ENCODE measurements at places on chromosomes 3 and 15.

- no peak for DNase-seq
Measured at GRCh38 chr15:92724144-92724543, 68.6 kb upstream of the FAM174B start.

GRCh38 chr3:182686033-182686886 is 107.0 kb upstream of the ATP11B start:
- DNase-seq: no peak

DNA sequence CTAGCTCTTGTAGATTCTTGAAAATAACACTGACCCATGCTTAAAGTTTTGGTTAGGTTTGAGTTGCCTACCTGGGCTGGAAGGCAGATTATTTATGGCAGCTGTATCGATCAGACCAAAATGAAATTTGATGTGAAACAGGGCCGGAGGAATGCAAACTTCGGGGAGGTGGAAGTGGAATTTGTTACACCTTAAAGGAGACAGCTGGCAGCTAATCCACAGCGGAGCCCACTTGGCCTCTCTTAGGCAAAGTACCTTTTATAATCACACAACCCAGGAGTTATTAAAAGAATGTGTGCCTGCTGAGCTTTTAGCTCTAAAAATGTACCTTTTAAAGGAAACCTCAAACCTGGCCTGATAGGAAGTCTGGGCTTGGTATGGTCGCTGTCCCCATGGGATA is 250.9 kb upstream of the TPM1 start:
- DNase-seq: no peak

DNA sequence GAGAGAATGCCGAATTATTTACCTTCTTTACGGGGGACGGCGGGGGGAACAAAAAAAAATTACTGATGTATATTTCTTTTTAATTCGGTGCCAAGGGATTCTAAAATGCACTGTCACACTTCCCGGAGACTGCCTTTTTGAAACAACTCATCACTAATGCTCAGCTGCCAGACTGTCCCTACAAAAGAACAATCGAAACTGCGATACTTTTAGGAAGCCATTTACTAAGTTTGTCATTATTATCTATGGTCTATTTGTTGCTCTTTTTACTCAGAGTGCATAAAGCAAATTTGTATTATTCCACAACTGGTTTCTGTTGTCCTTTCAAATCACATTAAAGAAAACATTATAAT is 60.8 kb downstream of the TM4SF4 start:
- no peak for DNase-seq

GRCh38 chr3:126872701-126873342 is 110.1 kb upstream of the PLXNA1 start:
- no peak for DNase-seq

GRCh38 chr3:114864970-114865369 is 282.1 kb downstream of the ZBTB20 start:
- no peak for DNase-seq

GRCh38 chr3:114553949-114554593 is 260.2 kb downstream of the TIGIT start:
- no peak for DNase-seq

DNA sequence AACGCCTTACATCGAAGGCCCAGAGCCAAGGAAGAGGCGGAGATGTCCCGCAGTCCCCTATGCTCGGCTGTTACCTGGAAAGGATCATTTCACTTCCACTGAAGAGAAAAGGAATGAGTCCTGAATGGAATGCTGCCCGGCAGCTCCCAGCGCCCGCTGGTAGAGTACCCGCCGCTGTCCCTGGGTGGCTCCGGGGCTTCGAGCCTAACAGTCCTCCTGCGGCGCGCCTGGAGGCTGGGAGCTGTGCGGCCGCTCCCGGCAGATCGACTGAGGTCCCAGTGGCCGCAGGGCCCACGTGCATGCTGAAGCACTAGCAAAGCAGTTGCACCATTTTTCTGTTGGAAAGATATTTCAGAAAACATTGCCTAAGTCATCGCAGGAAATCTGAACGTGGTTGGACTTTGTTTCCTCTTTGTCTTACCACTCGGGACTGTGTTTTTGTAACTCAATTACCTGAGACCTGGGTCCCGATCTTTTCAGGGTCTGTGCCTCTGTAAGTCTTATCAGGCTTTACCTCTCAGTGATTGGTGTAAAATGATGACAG is 984 bp downstream of the RNU6-1 start:
- no peak for DNase-seq

- peak; percentile 51 for DNase-seq
Measured at GRCh38 chr15:64883997-64884511, 27.6 kb upstream of the ANKDD1A start.

DNA sequence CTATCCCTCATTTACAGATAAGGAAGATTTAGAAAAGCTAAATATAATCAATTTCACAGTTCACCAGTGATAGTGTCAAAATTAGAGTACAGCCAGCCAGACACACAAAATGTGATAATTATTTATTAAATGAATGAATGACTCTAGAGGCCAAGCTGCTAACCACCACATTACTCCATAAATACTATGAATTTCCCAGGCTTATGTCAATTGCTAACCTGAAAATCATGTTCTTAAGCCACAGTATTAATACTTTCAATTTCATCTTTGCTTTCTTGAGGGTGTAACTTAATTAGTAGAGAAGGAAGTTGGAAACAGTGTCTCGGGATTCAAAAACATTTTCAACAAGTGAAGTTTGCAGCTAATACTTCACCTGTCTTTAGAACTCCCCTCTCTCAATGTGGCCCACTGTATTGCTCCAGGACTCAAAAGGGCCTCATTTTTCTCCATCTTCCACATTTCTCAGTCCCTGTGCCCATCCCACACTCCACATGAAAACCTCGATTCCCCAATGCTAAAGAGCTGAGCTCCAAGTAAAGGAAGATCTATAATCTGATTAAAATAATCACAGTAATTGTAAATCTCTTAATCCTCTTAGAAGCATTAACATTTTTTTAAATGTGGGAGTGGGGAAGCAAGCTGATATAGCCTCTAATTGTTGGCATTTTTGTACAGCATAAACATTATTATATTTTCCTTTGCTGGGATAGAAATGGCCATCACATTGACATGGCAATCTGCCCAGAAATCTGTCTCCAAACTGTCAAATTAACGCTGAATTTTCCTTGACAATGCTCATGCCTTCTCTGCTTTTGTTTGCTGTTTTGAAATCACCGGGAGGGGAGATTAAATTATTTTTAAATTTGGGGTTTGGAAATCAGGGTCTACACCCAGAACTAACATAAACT is 765.1 kb downstream of the ROBO1 start:
- DNase-seq: no peak

DNA sequence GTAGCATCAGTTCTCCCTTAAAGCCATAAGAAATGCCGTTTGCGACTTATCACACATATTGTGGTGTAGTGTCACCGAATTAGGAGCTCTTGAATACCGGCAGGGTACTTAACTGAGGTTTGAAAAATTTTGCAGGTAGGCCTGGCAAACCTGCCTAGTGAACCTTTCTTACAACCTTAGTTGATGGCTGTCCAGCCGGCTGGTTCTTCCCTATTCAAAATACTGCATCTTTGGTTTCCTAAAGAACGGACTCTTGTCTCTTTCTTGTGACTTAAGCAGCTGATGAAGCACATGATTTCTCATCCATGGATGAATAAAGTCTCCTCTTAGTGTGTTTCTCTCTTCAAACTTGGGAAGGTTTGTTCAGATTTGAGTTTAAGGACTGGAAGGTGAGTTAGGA is 1.5 kb downstream of the RAB7A start:
- no peak for DNase-seq

DNA sequence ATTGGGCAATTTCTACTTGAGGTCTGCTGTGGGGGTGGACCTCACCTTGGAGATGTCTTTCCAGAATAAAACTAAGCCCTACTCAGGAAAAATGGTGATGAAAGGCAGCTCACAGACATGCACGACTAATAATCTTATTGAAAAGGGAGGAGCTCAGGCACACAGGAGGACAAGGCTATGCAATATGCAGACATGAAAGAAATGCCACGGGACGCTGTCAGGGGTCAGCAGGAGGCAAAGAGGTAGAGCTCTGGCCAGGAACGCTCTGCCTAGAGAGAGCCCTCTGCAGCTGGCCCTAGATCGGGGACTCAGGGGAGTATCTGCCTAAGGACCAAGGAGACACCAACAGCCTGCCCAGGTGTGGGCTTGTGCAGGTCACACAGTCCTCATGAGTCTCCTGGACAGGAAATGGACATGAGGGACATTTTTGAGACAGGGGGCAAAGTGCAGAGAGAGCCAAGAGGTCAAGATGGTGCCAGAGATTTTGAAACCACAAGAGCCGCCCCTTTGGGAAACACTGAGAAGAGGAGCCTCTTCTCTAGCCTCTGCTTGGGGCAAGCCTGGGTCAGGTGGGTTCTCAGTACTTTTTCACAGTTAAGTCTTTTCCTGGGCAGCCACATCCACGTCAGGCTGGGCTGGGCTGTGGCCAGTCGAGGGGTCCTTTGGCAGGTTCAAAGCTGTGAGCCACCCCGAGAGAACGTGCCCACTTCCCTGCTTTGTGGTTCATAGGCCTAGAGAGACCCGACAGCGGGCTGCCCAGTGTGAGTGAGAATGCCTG is 23.2 kb downstream of the EAF1 start:
- DNase-seq: no peak

DNA sequence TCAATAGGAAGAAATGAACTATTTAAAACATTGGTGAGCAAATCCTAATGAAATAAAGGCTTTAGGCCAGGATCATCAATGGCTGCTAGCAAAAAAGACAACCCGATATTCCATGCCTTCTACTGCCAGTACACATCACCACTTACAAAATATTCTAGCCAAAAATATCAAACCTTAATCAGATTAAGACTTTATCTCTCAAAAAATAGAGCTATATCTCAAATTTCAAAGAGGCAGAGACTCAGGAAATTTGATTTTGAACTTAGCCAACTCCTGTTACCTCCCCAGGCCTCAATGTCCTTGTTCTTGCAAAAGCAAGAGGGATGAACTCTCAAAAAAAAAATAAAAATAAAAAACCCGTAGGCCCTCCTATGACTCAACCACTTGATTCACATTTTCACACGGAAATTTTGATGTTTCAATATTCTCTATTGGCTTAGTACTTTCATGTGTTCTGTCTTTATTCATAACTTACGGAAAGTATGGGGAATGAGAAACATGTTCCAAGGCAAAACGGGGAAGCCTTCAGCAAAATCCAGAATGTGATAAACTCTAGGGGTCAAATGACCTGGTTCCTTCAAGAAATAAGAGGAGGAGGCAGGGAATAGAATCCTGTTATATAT is 273.3 kb upstream of the ZPLD1 start:
- no peak for DNase-seq

GRCh38 chr15:100801256-100801900 is 78.3 kb upstream of the ALDH1A3 start:
- DNase-seq: no peak

GRCh38 chr3:171086914-171087313 is 60.4 kb upstream of the SLC2A2 start:
- no peak for DNase-seq

GRCh38 chr3:69259125-69259524 is 126.8 kb downstream of the FRMD4B start:
- DNase-seq: no peak

- no peak for DNase-seq
Measured at GRCh38 chr3:179376474-179376873, 29.0 kb downstream of the MFN1 start.

DNA sequence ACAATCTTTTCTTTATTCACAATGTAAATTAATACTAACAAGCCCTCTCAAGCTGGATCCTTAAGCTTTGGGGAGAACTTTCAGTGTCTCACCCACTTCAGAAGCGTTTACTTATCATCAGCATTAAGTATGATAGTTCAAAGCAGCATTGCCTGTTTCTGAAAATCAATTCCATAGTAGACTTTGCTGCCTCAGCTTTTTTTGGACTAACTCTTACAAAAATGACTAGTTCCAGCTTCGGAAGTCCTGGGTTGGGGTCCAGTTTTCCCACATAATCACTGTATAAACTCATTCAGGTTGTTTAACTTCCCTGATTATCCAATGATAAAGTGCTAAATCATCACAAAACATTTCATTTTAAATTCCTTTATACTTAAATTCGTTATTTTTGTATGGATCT is 114.4 kb downstream of the NR2F2 start:
- DNase-seq: no peak

DNA sequence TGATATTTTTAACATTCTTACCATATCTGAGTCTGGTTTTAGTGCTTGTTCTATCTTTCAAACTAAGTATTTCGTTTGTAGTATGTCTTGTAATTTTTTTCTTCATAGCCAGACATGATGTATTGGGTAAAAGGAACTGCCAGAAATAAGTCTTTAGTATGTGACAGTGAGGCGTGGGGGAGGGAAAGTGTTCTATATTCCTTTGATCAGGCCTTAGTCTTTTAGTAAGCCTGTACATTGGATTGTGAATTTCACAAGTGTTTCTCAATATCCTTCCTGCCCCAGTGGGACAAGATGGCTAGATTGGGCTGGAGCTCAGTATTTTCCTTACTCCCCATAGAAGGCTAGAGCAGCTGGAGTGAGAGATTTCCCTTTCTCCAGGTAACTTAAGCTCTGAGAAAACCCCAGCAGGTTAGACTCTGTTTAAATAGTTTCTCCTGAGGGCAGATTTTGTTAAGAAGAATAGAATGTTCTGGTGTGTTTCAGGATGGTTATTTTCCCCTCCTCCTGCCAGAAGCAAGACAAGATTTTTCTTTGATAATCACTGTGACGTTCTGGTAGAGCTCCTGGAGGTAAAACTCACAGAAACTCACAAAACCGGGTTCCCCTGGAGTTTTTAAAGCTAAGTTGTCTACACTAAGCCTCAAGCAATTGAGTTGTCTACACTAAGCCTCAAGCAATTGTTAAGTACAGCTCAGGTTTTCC is 140.7 kb upstream of the ARPP21 start:
- DNase-seq: no peak

GRCh38 chr3:115113367-115113766 is 33.7 kb downstream of the ZBTB20 start:
- no peak for DNase-seq

DNA sequence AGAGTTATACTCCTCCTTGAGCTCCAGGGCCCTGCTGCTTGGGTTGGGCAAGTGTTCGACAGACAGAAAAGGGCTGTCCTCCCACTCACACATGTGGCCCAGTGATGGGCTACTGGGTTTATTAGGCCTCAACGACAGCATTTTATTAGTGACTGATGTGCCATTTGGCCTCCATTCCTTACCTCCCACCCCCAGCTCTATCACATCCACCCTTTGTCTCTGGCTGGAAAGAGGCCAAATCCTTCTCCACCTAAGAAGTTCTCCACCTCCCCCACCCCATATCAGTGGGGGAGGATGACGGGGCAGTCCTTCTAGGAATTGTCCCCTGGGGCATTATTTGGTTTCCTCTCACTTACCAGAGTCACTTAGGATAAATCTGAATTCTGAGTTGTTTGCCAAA is 57.1 kb upstream of the WNT5A start:
- DNase-seq: no peak

- no peak for DNase-seq
Measured at GRCh38 chr3:52721002-52721729, 15.3 kb downstream of the SPCS1 start.

GRCh38 chr15:92839696-92840095 is 60.4 kb upstream of the CHD2 start:
- DNase-seq: no peak

GRCh38 chr3:128053614-128054013 is 1.4 kb downstream of the SEC61A1 start:
- no peak for DNase-seq

- DNase-seq: peak; percentile 65
Measured at GRCh38 chr15:20341901-20342600, 199.5 kb downstream of the GOLGA6L6 start.

All from activated T-helper 1 cell treated with anti-CD3 and anti-CD28 coated beads, Interleukin-2, amount 50 U/mL, for 16 hours (primary cell).